ENCODE measurements at places on chromosomes 1 and 21. TPM values are rescaled to one million over a fixed set of nuclear protein-coding genes. Genes with fewer than 3 reads are reported as not detected.

The S100A16 gene
- 1,290 TPM for total RNA-seq

The MRPL55 gene
- 29.0 TPM for total RNA-seq

The TIAM1 gene
- total RNA-seq = 96.7 TPM

The AVPR1B gene
- total RNA-seq = not detected

The LRP8 gene
- total RNA-seq = 21.0 TPM

The S100A2 gene
- 4,166 TPM for total RNA-seq

The SLFNL1 gene
- 0.08 TPM for total RNA-seq

The TP73 gene
- 5.2 TPM for total RNA-seq

The DNAH14 gene
- total RNA-seq = 5.9 TPM

The DMBX1 gene
- not detected for total RNA-seq

The GUCA2A gene
- not detected for total RNA-seq

The AADACL3 gene
- total RNA-seq = not detected

The ZNF648 gene
- total RNA-seq = 0.08 TPM

The PTPN7 gene
- total RNA-seq = 1.2 TPM

The LCA5L gene
- 0.80 TPM for total RNA-seq

The ASTN1 gene
- not detected for total RNA-seq

The F5 gene
- total RNA-seq = 0.20 TPM

The OR2T29 gene
- total RNA-seq = not detected

The KDM1A gene
- total RNA-seq = 44.5 TPM

The FAM20B gene
- total RNA-seq = 18.2 TPM

The SH3BGR gene
- total RNA-seq = 1.2 TPM

The CELA2B gene
- not detected for total RNA-seq

The NPPA gene
- total RNA-seq = not detected

The FMO3 gene
- total RNA-seq = 1.4 TPM

The NTMT2 gene
- not detected for total RNA-seq

The KIAA0319L gene
- total RNA-seq = 28.2 TPM

The DDR2 gene
- 2.9 TPM for total RNA-seq

The GSTM3 gene
- 19.4 TPM for total RNA-seq

The TMEM240 gene
- total RNA-seq = not detected

The OR6F1 gene
- total RNA-seq = not detected

The C1QA gene
- total RNA-seq = 10.4 TPM

The LRRC39 gene
- not detected for total RNA-seq

The ATF3 gene
- 2.7 TPM for total RNA-seq

The CHI3L1 gene
- 20.5 TPM for total RNA-seq

The SLC1A7 gene
- total RNA-seq = not detected

The SLC30A2 gene
- not detected for total RNA-seq

The FOXD3 gene
- total RNA-seq = not detected

The CLK2 gene
- 16.9 TPM for total RNA-seq

The NBPF20 gene
- total RNA-seq = 2.1 TPM

The ZNF362 gene
- total RNA-seq = 14.0 TPM

The GRHL3 gene
- 177 TPM for total RNA-seq

The TIE1 gene
- 4.1 TPM for total RNA-seq

The SH2D1B gene
- total RNA-seq = 3.4 TPM
